ENCODE measurements at places on chromosomes 5 and 9.

- DNase-seq, result no peak
Measured at GRCh38 chr9:92965061-92965758, 17.9 kb downstream of the FGD3 start.

- DNase-seq, result no peak
Measured at GRCh38 chr9:120403543-120403856, 176.5 kb downstream of the CDK5RAP2 start.

GRCh38 chr9:120191141-120191540, 388.8 kb downstream of the CDK5RAP2 start:
- no peak for DNase-seq

DNA sequence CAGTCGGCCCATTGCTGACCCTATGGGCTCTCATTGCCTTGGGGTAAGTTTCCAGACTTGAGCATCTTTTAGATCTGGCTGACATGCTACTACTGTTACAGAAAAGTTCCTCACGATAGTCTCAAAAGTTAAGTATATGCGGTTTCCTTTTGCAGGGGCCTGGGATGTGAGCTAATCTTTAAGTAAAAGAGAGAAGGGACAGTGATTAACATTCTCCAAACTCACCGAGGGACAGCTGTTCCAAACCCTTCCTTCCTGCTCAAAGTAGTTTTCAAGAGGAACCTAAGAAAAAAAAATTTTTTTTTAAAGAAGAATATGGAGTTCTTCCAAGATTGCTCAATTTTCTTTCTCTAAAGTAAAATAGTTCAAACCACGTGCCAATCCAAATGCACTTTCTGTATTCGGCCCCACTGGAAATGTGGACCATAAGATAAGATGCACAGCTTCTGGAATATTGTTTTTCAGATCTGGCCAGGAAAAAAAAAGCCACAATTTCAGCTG, 168.0 kb upstream of the SPRY4 start:
- no peak for DNase-seq

DNA sequence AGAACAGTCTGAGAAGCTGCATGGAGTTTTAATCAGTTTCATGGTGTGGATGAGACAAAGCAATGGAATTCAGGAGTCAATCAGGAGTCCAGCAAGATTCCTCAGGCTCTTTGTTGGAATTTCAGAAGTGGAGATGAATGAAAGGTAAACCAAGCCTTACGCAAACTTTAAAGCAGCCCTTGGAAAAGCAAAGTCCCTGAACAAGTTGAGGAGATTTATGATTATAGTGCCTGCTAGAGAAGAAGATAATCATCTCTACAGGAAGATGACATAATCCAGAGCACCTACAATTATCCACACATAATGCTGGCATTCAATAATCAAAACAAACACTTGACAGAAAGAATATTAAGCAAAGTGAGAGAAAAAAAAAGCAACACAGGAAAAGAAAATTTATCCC, 1380.1 kb upstream of the NUDT12 start:
- no peak for DNase-seq

GRCh38 chr9:85872463-85872862, 68.5 kb upstream of the NAA35 start:
- no peak for DNase-seq

DNA sequence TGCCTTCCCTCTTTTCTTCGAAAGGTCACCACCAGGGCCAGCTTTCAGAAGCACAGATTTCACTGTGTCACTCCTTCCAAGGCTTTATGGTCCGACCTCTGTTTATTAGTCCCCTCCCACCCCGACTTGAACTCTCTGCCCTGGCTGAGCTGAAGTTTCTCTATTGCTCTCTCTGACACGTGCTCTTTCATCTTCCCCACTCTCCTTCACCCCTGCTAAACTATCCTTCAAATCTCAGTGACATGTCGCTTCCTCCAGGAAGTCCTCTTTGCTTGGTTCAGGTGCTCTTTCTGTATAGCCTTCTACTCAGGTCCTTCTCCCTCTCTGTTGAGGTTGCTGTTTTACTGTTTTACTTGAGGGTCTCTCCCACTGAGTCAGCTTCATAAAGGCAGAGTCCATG, 64.4 kb downstream of the ARHGEF37 start:
- DNase-seq, result no peak

DNA sequence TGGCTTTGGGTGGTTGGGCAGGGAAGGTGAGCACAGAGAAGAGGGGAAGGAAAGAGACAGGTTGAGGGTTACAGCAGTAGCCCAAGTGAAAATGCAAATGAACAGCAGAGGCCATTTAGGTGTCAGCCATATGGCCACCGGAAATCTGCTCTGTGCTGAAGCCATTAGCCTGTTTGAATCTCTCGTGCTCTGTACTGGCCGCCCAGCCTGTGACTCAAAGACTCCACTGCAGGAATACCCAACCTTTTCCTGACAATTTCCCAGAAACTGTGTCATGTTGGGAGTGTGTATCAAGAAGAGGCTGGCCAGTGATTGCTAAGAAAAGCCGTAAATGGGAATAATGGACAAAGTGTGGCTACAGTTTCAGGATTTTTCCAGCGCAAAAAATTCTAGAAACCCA, 35.9 kb upstream of the RAI14 start:
- no peak for DNase-seq

DNA sequence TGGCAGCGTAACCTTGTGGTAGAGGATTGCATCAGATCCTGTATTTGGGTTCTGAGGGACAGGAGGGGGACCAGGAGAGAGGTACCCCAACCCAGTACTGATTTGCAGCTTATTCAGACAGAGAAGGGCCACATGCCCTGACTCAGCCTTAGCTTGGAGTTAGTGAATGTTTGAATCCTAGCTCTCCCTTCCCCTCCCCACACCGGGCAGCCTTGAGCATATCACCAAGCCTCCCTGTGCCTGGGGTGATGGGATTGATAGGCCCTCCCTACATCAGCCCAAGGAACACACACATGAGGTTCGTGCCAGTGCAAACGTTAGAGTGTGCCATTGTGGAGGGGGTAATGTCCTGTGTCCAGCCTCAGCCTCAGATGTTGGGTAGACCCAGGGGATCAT, 71.9 kb downstream of the AMBP start:
- DNase-seq, result no peak

DNA sequence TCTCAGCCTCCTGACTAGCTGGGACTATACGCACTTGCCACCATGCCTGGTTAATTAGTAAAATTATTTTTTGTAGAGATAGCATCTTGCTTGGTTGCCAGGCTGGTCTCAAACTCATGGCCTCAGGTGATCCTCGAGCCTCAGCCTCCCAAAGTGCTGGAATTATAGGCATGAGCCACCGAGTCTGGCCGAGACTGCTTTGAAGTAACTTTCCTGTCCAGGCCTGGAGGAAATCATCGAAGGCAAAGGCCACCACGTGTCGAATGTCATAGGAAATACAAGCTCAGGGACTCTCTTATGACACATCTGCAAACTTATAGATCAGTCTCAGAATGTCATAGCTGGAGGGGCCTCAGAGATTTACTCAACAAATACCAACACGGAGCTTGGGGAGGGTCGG, 25.1 kb downstream of the RAPGEF1 start:
- no peak for DNase-seq

DNA sequence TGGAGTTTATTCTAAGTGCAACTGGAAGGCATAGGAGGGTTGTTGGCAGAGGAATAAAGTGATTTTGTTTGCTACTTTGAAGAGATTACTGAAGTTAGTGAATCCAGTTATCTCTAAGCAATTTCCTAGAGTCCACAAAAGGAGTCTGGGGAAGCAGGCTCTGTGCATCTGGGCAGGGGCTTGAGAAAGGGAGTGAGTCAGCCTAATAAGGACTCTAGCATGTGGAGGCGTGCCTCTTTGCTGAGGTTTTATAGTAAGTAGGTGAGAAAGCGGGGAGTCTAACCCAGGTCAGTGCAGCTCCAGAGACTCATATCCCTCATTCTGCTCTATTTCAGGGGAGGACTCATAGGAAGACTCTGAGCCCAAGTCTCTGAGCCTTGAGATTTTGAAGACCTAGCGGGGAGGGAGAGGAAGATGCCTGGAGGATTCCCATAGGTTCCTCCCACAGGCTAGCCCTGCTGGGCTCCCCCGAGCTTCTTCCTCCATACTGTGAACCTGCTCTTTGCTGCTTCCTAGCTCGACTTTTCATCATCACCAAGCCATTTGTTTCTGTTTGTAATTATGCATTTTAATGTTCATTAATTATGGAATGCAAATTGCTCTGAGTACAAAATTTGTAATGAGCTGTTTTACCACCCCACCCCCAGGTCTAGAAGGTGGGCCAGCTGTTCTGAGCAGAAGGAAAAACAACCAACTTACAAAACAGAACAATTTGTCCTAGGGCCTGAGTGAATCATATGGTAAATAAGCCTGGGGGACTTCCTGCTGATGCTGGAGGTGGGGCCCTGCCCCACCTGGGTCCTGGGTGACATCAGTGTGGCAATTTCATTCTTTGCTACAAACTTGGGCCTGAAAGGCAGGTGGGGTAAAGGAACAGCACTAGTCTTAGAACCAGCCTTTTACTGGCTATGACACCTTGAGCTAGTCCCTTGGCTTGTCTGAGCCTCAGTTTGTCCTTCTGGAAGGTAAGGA, 150.2 kb downstream of the TRIM32 start:
- DNase-seq, result no peak

GRCh38 chr5:177458912-177459350, 12.3 kb downstream of the PRR7 start:
- DNase-seq, result no peak

DNA sequence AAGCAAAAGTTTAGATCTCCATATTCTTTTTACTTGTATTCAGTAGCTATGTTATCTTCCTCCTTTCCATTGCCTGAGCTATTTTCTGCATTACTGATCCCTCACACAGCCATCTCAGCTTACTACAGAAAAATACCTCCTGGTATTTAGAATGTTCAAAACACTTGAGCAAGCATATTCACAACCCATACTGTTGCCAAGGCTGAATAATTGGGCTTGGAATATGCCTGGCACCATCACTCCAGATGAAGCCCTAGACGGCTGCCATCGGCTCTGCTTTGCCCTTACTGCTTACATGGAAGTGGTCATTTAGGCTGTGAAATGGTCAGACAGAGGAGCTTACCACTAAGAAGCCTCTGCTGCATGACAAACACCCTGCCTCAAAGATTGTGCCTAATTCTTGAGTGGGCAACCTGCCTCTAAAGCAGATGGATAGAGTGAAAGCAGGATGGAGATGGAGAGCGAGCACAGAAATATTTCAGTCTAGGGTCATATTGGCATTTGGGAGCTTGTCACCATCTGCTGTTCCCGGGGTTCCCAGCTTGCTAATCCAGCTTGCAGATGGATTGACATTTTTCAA, 92.5 kb upstream of the TAS2R1 start:
- DNase-seq, result peak; percentile 94

- no peak for DNase-seq
Measured at GRCh38 chr5:80656425-80656824, 1.6 kb upstream of the DHFR start.

DNA sequence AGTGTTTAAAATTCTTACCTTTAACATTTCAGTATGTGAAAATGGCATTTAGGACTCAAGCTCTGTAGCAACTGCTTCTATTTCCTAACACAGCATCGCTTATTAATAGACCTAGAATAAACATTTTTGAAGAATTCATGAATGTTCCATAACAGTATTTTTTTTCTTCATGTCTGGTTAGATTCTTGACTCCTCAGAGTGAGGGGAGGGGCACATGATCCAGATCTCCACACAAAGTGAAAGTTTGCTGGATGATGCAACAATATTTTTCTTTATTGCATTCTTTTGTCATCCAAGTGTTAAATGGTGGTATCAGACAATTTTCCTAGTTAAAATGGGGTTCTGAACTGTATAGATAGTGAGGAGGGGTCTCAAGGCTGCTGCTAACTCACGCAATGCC, 130.8 kb upstream of the MAN2A1 start:
- no peak for DNase-seq

DNA sequence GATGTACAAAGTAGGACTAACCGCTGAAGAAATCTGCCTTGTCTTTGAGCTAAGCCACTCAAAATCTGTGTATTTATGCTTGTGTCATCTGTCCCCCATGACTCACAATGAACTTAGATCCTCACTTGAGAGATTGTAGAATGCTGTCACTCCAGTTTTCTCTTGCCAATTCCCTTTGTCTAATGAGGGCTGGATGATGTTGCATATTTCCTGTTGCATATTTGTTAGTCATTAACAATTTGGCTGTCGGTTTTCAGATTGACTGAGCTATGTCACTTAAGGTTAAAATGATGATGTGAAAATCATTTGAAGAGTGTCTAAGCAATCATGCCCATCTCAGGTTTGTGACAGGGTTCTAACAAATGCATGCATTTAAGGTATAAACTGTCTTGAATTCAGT, 481.7 kb downstream of the CDH10 start:
- no peak for DNase-seq

DNA sequence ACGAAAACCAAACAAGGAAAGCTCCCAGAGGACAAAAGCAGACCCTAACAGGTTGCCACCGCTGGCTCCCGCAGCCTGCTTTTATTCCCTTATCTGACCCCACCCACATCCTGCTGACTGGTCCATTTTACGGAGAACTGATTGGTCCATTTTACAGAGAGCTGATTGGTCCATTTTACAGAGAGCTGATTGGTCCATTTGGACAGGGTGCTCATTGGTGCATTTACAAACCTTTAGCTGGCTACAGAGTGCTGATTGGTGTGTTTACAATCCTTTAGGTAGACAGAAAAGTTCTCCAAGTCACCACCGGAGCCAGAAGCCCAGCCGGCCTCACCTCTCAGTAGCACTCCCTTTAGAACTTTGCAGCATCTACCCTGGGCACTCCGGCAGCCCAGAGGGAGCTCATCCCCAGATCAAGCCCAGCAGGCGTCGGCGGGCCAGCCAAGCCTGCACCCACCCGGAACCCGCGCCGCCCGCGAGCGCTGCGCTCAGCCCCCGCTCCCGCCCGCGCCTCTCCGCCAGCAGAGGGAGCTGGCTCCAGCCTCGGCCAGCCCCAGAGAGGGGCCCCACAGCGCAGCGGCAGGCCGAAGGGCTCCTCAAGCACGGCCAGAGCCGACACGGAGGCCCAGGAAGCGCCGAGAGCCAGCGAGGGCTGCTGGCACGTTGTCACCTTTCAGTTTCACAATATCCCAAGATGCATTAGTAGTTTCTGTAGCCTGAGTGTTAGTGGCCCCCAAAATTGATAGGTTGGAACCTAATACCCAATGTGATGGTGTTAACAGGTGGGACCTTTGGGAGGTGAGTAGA, 35.3 kb upstream of the CLPTM1L start:
- DNase-seq, result no peak

DNA sequence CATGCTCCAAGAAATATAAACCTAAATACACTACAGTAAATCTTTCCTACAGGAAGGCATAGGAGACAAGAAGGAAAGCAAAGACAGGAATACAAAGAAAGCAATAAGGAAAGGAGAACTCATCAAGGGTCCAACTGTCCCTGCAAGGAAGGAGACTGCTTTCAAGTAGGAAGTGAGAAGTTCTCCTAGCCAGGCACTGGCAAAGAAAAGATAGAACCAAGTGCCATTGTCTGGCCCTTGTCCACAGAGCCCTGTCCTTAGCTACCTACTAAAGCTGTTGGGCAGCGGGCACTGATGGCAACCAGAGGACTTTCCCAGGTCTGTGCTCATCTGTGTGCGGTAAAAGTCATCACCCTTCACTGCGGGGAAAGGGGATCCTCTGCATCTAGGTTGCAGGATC, 108.2 kb downstream of the KLHL3 start:
- no peak for DNase-seq

GRCh38 chr5:6504677-6505415, 56.2 kb downstream of the UBE2QL1 start:
- DNase-seq, result no peak

All from brain (organoid and tissue), 16 donors.